ENCODE measurements at places on chromosomes 12 and 14.
A peak's percentile ranks its signal among the peaks of the same experiment; 100 is the strongest.

DNA sequence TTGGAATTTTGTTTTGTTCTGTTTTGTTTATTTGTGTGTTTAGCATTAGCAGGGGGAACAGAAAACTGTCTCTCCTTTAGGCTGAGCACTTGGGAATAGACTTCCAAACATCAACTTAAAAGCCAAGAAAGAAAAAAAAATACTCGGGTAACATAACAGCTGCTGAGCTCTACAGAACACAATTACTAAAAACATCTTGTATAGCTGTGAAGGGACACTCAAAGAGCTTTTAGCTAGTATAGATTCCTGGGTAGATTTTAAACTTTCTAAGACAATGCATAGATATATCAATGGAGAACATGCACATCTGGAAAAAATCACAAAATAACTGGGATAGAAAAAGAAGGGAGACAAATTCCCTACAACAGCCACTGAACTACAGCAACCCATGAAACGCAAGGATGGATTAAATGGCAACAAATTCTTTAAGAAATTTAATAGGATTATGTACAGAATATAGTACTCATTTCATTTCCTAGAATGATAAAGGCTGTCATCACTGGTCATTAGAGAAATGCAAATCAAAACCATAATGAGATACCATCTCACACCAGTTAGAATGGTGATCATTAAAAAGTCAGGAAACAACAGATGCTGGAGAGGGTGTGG lies 174.3 kb upstream of the KRR1 start:
- no peak for DNase-seq

DNA sequence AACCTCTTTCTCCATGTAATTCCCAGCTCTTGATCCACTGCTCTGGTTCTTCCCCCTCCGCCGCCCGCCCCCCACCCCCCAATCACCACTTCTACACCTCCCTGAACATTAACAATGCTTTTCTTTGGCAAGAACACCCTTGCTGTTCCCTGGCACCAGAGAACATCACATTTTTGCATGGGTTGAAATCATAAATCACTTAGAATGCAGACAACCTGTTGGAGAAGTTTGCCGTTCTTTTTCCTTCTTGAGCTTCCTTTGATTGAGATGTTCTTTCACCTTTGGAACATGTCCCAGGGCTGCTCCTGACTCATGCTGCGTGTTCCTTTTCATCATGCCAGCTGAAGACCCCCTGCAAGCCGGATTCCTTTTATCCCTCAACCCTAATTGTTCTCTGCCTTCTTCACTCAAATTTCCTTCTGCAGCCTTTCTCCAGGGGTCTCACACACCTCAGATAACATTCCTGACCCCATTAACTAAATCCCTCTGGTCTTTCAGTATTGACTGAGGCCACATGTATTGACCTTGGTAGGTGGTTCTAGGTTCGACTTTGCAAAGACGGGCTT lies 294.1 kb upstream of the TMPO start:
- no peak for DNase-seq

GRCh38 chr12:89421092-89421835 lies 69.0 kb upstream of the DUSP6 start:
- no peak for DNase-seq

DNA sequence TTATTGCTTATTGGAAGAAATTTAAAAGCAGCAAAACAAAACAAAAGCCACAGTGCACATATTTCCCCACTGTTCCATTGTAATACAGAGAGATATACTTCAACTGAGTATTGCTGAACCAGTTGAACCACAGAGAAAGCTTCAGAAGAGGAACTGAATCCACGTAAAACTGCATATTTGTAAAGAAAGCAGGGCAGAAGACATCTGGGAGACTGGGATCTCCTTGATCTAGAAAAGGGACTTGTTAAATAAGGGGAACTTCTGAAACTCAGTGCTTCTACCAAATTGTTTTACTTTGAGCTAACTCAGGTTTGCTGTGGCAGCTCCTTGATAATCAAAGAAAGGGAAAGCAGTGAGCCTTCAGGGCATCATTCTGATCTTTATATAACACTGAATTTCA lies 411.1 kb upstream of the MDGA2 start:
- no peak for DNase-seq

- DNase-seq, result peak; percentile 46
Observed at GRCh38 chr12:6180268-6181051, 19.7 kb upstream of the CD9 start.

DNA sequence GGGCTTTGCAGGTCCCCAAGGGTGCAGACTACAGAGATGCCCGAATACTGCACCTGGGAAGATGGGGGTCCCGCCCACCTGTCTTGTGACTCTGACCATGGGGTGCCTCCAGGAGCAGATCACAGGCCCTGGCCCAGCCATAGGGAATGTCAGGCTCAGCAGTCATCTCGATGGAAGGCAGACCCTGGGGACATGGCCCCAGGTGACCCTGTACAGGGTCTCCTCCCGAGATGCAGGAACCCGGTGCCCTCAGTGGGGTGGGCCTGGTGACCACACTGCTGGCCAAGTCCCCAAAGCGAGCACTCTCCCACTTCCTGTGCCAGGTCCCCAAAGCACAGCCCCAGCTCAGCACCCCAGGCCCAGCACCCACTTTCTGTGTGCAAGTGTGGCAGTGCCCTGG lies 903.7 kb upstream of the USP15 start:
- no peak for DNase-seq

- no peak for DNase-seq
Observed at GRCh38 chr12:19373586-19373985, 65.7 kb upstream of the AEBP2 start.

GRCh38 chr12:114294303-114294685 lies 111.7 kb downstream of the TBX5 start:
- DNase-seq, result no peak

- no peak for DNase-seq
Observed at GRCh38 chr12:112686373-112686772, 105.2 kb upstream of the RPH3A start.

GRCh38 chr12:31465002-31465401 lies 125.9 kb downstream of the DENND5B start:
- DNase-seq, result no peak

- DNase-seq, result no peak
Observed at GRCh38 chr14:23916446-23916845, 37.1 kb upstream of the DHRS4 start.

GRCh38 chr12:32483499-32483898 lies 84.1 kb downstream of the FGD4 start:
- no peak for DNase-seq

GRCh38 chr12:48627556-48627955 lies 54.5 kb downstream of the KANSL2 start:
- no peak for DNase-seq

DNA sequence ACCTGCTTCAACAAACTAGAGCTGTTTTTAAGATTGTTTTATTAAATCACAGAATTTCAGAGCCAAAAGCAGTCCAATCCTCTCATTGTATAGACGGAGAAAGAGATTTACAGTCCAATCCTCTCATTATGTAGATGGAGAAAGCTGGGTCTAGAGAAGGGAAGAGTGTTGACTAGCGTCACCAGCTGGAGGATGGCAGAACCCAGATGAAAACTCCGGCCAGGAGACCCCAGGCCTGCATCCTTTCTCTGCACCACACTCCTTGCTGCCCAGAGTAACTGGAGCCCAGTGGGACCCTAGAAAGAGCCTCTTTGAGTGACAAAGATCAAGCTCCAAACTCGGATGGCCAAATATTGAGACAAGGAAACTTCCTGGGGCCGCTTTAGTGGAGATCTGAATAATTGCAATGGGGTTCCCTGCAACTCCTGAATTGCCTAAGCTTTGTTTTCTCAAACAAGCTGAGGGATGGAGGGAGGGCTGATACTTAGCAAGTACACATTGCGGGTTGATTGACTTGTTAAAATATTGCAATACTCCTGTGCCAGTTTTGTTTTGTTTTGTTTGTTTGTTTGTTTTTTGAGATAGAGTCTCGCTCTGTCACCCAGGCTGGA lies 12.5 kb downstream of the AMDHD1 start:
- no peak for DNase-seq

GRCh38 chr14:69818758-69819191 lies 21.7 kb upstream of the SLC10A1 start:
- DNase-seq, result peak; percentile 66

GRCh38 chr14:22812744-22813143 lies 2.5 kb downstream of the SLC7A7 start:
- no peak for DNase-seq

DNA sequence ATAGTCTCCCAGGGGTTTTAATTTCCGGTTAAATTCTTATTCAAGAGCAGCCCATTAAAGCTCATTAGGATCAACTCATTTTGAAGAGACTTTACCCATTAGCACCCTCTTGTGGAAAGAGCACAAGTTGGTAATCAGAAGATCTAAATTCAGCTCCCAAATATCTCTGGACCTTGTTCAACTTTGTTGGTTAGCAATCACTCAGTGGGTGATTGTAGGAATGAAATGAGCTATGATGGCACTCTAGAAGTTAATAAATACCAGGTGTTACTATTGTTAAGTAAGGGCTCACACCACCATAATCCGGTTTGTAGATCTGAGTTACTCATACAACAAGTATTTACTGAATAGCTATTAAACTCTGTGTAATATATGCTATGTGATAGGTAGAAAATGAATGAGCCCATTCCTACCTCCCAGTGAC lies 42.9 kb downstream of the TRIP11 start:
- peak; percentile 60 for DNase-seq

DNA sequence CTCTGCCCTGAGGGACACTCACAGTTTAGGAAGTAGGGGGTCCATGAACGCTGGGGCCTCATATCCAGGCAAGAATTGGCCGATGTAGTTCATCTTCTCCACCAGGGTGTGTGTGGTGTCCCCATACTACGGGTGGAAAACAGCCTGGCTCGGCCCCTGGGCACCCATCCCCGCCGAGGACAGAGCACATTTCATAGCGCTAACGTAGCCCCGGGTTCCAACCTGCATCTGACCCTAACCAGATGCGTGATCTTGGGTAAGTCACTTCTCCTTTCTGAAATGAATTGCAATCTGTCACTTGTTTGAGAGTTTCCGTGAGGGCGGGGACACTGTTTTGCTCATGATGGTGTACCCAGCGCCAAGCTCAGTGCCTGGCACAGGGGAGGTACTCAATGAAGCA lies 9.0 kb downstream of the HPD start:
- no peak for DNase-seq

DNA sequence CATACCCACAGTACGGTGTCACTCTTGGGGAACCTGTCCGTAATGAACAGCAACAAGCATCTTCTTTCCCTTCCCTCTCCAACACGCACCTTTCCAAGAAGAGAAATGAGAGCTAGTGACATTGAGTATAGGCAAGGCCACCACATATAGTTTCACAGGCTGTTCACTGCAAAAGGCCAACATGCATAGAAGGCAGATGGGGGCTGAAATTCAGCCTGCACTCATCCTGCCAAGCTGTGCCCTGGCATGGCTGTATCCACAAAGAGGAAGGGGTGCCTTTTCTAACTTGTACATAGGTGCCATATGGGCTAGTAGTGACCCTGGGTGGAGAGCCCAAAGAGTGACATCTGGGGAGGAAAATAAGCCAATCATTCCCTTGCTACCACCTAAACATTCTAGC lies 169.6 kb downstream of the ZFP36L1 start:
- no peak for DNase-seq

- DNase-seq, result no peak
Observed at GRCh38 chr14:89202413-89203190, 214.4 kb downstream of the FOXN3 start.

- no peak for DNase-seq
Observed at GRCh38 chr12:4860741-4861140, 49.0 kb upstream of the KCNA1 start.

DNA sequence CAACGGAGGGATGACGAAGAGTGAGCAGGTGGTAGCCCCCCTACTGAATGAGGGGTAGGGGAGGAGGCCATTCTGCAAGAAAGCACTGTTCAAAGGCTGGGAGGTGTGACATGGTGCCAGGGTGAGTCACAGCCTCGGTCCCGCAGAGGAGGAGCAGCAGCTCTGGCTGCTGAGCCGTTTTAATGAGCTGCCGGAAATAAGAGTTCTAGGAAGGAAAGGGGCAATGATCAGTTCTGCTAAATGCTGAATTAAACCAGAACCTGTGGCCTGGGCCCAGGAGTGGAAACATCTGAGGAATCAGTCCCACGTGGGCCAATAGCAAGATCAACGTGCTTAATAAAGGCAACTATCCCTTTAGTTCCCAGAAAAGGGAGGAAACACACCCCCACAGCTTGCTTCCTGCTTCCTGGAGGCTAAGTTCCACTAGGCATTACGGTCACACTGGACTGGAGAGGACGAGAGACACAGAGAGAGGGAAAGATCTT lies 3.6 kb downstream of the ABCD4 start:
- no peak for DNase-seq

GRCh38 chr12:46891306-46891705 lies 65.5 kb upstream of the SLC38A4 start:
- no peak for DNase-seq

GRCh38 chr12:464484-465267 lies 4.9 kb downstream of the B4GALNT3 start:
- no peak for DNase-seq

- DNase-seq, result no peak
Observed at GRCh38 chr12:95625012-95625411, 73.7 kb upstream of the USP44 start.

DNA sequence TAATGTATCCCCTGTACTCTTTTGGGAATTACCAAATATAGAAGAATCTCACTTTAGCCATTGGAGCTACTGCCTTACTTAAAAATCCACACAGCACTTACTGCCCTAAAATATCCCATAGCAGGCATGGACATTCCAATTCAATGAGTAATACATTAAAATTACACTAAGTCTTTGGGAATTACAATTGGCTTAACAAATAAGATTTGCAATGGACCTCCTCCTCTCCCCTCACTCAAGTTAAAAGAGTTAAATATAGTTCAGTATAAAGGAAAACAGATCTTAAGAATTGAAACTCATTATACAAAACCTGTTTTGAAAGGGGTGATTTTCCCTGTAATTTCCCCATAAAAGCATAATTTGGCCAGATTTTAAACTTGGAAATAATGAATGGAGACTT lies 477.1 kb downstream of the SLC16A7 start:
- DNase-seq, result no peak

- no peak for DNase-seq
Observed at GRCh38 chr12:108850854-108851573, 6.4 kb downstream of the SSH1 start.

DNA sequence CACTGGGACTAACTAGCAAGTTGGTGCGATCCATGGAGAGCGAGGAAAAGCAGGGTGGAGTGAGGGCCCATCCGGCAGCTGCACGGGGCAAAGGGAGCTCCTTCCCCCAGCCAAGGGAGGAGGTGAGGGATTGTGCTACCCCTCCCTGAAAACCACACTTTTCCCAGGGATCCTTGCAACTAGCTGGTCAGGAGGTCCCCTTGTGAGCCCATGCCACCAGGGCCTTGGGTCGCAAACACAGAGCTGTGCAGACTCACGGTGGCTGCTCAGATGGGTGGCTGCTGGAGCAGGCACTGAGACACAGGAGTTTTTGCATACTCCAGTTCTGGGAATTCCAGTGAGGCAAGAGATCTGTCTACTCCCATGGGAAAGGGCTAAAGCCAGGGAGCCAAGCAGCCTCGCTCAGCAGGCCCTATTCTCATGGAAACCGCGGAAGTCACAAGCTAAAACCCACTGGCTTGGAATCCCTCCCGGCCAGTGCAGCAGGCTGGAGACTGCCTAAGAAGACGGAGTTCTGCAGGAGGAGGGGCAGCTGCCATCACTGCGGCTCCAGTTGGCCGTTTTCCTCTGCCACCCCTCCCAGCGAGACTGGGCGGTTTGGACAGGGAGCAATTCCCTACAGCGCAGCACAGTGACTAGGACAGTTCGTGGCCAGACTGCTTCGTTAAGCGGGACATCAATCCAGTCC lies 10.9 kb upstream of the ZNF705A start:
- DNase-seq, result no peak

Measured in PC-9 (cell line).